DMS79 treated with DMSO at 0.1 percent for 48 hours (cell line): ENCODE measurements at places on chromosomes 5 and 9.

DNA sequence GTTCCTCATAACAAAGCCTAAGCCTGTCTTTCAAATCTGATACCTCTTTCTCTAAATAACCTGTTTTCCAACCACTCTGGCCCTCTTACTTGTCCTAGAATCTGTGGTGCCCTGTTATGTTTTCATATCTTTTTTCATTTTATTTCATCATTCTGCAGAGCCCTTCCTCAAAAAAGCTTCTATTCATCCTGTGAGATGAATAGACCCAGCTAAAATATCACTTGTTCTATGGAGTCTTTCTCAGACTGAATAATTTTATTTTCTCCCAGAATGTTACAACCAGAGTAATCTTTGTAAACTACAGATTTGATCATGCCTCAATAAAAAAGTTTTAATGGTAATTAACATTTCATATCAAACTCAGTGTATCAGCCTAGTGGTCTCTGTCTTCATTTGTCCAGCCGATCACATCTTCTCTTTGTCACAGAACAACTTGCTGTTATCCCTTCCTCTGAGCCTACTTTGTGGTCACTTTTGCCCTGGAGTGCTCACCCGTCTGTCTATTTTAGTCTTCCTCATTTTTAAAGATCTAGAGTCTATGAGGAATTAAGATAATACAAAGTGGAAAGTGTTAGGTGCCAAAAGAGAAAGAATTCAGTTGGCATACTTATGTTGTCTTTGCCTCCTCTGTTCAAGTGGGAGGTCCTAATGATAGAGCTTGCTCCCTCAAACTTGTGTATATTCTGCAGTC lies 77.8 kb downstream of the ZCCHC7 start:
- DNase-seq: no peak

DNA sequence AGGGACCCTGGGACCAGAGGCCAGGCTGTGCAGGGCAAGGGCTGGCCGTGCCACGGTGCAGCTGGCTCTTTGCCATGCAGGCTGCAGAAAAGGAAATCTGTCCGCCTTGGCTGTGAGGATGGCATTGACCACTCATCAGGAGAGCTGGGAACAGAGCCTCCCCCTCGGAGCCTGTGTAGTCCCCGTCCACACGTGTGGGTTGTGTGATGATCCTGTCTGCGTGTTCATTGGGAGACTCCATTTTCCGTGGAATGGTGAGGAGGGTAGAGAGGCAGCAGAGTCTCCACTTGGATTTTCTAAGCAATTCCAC lies 47.7 kb downstream of the EHMT1 start:
- DNase-seq: no peak

DNA sequence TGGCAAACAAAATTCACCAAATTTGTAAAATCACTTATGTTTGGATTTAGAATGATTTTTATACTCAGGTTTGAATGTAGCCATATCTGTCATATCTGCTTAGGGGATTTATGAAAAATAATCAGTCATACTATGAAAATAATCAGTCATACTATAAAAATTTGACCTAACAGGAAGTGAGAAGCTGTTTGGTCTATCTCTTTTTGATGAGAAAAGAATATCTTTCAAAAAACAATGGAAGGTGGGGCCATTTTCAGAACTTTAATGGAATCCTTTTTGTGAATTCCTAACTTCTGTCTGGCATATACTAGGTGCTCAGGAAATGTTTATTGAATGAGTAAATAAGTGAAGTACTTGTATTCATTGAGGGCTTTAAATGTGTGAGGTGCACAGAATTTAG lies 70.1 kb downstream of the CWC27 start:
- DNase-seq: no peak

GRCh38 chr9:106862110-106862820 lies 701 bp upstream of the ZNF462 start:
- DNase-seq: peak; percentile 8

GRCh38 chr5:9529041-9529480 lies 16.8 kb downstream of the SEMA5A start:
- DNase-seq: no peak

DNA sequence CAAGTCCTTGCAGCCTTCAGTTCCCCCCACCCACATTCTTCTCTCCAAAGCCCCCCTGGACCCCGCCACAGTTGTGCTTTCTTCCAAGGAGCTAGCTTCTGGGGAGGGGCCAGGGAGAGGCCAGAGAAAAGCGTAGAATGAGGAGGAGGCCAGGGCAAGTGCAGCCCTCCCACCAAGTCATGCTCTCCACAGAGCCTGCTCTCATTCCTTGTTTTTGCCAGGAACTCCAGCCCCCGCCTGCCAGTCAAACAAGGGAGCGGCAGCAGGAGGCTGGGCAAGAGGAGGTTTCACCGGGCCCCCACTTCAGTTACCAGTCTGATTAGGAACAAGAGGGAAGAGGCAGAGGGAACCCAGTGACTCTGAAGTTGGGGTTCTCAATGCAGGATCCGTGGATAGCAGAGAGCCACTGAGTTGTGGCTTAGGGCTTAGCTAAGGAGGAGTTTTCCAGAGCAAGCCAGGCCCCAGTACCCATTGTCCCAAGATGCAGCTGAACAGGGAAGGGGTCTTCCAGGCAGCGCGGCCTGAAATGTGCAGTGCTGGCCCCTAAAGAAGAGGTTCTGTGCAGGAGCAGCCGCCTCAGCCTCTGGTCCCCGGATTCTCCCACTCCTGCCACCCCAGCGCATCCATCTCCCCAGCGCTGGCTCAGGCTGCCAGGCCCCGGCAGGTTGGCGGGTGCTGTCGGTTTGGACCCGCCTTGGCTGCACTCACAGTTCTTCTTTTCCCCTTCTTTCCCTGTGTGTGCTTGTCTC lies 120.6 kb downstream of the DAB2IP start:
- DNase-seq: no peak

DNA sequence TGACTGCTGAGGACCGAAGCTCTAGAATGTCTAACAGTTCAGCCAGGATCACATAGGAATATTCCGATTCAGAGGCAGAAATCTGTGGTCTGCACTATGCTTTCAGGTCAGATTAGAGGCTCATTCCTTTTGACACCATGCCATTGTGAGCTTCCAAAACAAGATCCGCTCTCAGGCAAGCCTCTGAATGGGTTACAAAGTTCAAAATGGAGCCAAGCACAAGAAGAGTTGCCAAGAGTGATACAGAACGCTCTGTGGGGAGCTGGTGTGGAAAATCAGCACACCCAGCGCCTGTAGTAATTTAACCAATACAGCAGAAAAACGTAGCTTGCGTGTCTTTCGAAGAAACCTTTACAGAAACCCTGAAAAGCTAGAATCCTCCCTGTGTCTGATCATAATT lies 33.3 kb upstream of the FAT2 start:
- DNase-seq: no peak

DNA sequence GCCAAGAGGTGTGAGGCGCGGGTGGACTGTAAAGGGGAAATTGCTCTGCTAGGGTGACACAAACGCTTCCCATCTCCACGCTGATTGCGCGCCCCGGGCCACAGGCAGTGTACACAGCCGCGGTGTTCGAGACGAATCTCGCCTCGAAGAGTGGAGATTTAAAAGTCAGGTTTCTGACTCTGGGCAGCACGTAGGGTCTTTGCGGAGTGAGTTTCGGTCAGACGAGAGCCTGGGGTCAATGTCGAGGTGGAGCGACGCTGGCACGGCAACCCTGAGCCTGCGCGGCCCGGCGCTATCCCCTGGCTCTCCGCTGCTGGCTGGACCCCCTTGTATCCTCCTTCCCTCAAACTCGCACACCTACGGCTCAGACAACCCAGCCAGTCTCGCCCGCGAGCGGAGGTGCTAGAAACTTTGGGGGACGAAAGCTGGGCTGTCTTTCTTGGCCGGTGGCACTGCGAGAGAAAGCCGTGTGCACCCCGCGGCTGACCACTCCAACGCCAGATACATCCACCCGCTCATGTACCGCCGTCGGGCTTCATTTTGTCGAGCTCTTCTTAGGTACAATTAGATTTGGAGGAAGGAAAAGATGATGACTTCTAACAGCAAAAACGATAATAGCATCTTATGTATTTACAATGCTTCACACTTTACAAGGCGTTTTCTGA lies 5.4 kb upstream of the FOXB2 start:
- no peak for DNase-seq

DNA sequence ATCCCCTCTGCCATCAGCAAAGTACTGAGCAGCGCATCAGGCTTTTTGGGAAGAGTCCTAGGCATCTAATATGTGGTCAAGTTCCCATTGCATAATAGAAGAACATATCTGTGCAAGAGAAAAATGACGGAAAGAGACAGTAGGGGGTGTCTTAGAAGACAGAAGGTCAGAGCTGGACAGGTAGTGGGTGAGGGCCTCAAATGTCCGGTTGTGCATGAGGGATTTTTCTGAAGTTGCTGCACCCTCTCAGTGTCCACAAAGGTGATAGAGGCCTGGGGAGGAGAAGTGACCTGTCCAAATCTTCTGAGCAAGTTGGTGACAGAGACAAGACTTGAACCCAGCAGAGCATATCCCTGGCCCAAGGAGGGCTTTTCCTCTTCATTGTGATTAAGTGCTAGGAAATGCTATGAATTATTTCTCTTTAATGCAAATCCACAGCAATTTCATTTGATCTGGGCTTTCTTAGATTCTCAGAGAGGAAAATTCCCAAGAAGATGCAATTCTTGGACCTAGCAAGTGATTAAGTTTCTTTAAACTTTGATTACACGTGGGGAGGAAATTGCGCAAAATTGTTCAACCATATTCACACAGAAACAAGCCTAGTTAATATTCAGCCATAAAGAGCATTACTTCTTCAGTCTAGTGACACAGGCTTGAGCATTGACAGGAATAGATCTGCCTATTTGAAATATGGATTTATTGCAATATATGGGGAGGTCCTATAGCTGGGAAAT lies at the start of gene OR2S2:
Gene OR2S2, minus strand, starts transcription at position 51 of the 734 bp plus-strand sequence. CDS start 56 bp downstream, outside the sequence.
- no peak for DNase-seq

- DNase-seq: no peak
These were observed 25.5 kb downstream of the DEPDC1B start for GRCh38 chr5:60674251-60675069.
